ENCODE measurements at places on chromosomes 4 and X.

- no peak for DNase-seq
Measured at GRCh38 chr4:85986266-85986665, 373.6 kb downstream of the MAPK10 start.

DNA sequence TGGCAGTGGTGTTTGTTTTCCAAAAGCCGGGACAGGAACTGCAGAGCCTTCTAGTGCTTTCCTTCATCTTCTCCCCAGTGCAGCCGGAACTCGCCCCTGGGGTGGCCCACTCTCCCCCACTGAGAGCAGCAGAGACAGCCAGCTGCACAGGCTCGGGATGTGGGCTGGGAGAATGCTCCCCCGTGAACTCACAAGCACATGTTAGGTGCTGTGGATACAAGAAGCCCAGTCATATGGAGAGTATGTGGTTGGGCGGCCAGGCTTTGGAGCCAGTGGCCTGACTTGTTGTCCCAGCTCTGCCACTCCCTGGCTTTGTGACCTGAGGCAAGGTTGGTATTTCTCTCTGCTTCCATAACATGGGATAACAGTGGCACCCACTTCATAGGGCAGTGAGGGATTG is 9.4 kb upstream of the KIAA0232 start:
- no peak for DNase-seq

GRCh38 chr4:3343358-3343757 is 50.5 kb downstream of the RGS12 start:
- no peak for DNase-seq

DNA sequence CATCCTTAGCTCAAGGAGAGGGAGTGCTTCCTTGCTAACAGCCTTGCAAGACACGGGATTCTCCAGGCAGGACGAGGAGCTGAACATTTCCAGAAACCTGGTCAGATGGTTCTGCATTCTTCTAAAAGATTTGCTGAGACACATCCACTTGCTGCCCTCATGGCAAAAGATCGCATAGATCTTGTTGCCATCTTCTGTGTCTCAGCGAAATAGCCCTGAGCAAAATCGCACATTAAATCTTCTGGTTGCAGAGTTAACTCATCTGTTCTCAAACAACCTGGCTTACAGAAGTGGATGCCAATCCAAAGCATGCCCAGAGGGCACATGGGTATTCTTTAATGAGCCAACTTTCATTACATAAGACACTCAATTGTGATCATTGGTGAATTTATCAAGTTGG is 167.5 kb downstream of the PRKX start:
- DNase-seq = no peak

DNA sequence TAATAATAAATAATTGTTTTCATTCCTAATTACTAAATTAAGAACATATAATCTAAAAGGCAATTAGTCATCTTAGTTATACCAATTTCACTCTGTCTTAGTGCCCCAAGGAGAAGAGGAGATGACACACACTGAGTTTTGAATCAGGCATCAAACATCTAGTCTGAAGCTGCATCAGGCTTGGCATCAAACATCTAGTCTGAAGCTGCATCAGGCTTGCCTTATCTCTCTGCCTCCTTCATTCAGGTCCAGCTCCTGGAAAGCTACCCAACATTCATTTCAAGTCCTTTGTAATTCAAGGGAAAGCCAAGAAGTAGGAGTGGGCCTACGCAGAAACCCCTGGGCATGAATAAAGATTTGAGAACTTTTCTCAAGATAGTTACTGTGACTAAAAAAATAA is 62.2 kb downstream of the SH3RF1 start:
- DNase-seq = no peak

DNA sequence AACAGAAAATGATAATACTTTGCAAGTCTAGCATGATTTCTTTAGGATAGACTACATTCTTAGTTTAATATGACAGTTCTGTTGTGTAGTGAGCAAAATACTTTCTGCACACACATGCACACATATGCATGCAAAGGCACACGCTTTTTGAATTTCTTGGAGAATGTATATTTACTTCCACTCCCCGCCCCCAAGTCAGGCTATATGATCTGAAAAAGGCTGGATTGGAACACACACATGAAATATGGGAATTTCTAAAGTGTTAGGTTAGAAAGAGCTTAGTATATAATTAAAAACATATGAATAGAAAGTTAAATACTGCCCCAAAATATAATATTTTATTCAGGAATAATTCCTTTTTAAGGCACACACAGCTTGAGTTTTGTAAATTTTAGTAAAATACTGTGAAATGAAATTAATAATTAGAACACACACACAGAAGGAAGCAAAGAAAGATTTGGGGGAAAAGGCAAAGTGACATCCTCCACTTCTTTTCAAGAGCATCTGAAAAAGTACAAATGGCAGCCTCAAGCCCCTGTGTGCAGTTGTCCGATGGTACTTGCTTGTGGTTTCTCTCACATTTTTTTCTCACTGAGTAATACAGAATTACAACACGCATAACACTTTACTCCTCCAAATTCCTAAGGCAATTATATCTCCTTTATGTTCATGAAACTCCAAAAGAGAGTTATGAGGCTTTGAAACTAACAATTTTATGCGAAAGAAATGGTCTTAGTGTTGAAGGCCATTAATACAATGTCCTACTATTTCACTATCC is 228.9 kb upstream of the ETNPPL start:
- DNase-seq = no peak

DNA sequence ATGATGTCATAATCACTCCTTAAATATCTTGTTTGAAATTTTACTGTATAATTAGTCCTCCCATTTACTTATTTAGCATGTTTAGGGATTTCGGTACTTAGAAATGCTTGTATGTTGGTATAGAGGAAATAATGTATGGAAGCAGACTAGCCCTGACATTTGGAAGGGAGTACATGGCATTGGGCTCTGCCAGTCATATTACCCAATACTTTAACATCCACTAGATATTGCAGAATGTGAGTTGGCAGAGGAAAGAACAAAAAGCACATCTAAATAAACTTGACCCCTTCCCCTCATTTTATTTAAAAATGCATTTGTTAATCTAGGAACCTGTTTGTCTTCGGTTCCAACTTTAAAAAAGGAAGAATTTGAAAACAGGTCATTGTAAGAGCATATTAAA is 77.8 kb downstream of the RS1 start:
- DNase-seq = no peak

DNA sequence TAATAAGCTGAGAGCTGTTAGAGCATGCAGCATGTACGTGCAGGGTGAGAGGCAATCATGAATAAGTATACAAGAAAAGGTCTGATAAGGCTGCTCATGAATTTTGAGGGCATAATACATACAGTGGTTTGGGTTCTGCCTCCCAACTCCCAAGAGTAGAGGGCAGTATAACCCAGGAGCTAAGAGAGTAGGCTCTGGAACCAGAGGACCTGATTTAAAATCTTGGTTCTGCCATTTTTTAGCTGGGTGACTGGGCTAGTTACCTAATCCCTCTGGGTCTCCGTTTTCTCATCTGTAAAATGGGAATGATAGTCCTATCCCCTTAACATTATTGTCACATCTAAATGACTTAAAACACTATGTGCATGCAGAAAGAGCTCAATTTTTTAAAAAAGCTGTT is 85.3 kb downstream of the LNX1 start:
- no peak for DNase-seq
